Inflammatory macrophage treated with lipopolysaccharide for 1 hour (primary cell): ENCODE measurements at places on chromosomes 16 and 17.

GRCh38 chr17:82037889-82038195 is 345 bp upstream of the DCXR start:
- DNase-seq: no peak

DNA sequence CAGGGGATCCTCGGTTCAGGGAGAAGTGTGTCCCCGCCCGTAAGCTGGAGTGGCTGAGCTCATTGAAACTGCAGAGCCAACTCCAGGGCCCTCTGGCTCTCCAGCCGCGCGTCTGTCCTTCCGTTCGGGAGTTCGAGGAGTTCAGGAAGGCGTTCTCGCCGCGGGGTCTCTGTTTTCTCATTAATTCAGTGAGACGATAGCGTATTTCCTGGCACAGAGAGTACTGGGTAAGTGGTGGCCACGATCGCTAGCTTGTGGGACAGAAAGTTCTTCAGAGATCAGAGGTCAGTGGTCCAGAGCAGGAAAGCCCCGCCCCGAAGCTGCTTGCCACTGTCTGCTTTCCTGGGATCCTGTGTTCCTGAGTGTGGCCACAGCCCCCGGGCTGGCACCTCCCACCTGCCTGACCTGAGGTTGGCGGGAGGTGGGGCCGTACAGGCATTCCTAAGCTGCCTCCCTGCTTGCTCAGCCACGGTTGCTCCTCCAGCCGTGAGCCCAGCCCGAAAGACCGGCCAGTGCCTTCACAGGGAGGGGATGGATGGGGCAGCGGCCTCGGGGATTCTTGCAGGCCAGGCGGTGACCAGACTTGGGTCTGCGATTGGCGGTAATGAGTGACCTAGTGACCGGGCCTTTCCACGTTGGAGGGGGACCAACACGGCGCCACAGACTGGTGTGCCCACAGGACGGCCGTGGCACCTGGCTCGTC is 8.9 kb downstream of the BAIAP2 start:
- DNase-seq: no peak

- no peak for DNase-seq
These were observed 90.7 kb downstream of the PITPNC1 start for GRCh38 chr17:67467500-67468455.

GRCh38 chr17:63919311-63919723 is 678 bp upstream of the GH1 start:
- DNase-seq: peak; percentile 89

DNA sequence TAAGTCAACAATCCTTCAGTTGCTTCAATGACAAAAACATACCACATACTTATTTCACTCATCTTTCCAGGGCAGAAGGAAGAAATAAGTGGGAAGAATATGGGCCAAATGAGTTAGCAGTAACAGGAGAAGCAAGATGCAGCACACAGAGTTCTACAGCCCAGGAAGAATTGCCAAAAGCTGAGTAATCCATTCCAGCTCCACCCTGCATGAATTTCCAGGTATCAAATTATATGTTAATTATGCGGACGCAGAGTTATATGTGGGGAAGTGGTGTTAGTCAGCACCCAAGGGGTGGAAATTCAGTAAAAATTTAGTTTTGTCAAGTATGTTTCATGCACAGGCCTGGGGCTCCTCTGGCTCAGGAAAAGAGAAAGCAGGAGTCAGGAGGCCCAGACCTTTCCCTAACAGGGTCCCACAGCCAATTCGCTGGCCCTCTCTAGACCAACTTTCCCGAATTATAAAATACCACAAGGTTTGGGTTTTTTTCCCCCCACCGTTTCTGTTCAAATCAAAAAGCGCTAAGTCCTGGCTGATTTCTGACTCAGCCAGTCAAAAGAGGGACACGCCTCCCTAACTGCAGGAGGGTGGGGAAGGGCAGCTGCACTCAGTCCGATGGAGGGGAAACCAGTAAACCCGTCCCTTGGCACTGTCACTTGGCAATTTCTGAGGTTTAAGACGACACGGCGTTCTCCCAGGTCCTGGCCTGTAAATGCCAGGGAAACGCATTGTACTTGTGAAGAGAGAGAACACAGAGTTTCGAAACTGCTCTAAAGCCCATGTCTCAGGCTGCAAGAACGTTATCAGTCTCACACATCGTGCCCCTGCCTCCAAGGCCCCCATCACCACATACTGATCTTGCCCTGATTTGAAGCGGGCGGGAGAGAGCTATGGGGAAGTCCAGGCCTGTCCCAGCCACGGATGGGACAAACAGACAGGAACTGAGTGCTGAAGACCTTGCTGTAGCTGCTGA is 58.1 kb downstream of the ZFHX3 start:
- DNase-seq: peak; percentile 31

DNA sequence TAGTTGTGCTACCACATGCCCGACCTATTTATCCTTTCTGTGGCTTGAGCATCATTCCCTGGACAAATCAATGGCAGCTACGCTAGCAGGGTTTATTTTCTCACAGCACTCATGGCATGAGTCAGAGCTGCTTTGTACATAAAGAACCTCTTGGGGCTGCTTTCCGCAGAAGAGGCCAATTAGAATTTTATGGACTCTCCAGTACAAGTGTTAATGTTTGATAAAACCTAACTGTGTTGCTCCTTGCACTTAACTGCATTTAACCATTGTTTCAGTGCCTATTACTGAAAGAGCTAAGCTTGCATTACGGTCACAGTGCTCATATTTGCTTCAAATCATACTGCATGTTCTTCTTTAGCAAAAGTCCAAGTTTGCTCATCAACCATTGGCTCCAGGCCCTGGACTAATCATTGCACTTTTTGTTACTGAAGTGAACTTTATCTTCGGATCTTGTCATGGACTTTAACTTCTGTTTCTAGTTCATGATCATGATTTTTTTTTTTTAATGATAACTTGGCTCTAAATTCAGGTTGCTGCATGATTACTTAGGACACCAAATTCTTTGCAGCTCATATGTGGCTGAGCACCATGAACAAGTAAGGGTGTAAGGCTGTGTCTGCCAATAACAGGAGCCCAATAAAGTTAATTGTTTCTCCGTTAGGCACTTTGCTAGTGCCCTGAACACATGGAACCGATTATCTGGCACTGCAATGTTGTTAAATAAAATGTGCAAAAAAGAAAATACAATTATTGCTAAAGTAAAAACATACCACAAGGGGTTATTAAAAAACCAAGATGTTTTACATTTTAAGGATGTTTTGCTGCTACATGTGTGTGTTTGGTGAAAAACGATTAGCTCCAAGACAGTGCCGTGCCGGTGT is 492.2 kb downstream of the KCNJ2 start:
- no peak for DNase-seq
